ENCODE measurements at places on chromosomes 1 and 21.

DNA sequence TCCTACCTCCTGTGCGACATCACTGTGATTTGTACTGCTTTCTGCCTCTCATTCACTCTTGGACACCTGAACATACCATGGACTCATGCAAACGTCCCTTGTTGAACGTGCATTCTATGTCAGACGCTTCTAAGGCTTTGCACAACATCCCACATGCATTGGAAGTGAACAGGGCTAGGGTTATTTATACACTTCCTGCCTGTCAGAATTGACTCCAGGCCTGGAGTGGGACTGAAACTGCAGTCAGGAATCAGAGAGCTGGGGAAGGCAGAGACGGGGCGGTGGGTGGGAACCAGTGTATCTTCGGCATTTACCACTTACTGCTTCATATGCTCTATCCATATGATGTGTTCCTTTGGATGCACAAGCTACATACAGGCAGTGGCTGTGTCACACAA lies 81.4 kb upstream of the GALNT2 start:
- no peak for DNase-seq

GRCh38 chr1:203536980-203537455 lies 43.1 kb downstream of the OPTC start:
- no peak for DNase-seq

- DNase-seq = peak; percentile 71
These were observed 23.3 kb downstream of the CNIH4 start for GRCh38 chr1:224380003-224380402.

DNA sequence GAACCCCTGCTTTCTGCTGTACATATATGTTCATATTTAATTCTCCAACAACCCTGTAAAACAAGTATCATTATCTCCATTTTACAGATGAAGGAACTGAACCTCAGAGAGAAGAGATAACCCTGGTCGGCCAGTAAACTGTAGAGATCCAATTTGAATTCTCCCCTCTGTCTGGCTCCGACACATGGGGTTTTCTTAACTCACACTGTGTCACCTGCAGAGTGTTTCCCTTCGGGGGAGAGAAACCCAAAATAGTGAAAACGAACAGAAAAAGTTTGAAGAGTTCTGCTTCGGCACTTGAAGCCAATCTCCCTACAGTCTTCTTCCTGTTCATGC lies 17.4 kb upstream of the BCAR3 start:
- no peak for DNase-seq

- peak; percentile 34 for DNase-seq
These were observed 8.4 kb downstream of the RPS6KA1 start for GRCh38 chr1:26537951-26538352.

- DNase-seq = no peak
These were observed 10.9 kb upstream of the GOLT1A start for GRCh38 chr1:204224655-204225054.

DNA sequence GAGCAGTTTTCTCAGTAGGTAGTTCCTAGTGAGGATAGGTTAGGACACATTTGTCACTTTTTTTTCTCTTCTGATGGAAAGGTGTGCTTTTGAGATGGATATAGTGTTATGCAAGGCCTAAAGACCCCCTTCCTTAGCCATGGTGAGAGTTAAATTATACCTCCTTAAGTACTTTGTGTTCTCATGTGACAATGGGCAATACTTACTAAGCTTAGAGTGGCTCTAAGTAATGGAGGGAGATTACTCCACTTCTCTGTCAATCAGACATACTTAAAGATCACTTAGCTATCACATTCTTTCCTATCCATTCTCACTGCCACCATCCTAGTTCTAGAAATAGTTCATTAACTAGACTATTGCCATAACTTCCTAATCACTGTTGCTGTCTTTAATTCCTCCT lies 265.6 kb downstream of the PBX1 start:
- DNase-seq = no peak

Data from activated naive CD4-positive, alpha-beta T cell treated with anti-CD3 and anti-CD28 coated beads for 36 hours (primary cell).